ENCODE measurements at places on chromosomes 11 and 22.
A peak's percentile ranks its signal among the peaks of the same experiment; 100 is the strongest.

GRCh38 chr11:7612661-7613393 is 60.5 kb downstream of the CYB5R2 start:
- no peak for DNase-seq

DNA sequence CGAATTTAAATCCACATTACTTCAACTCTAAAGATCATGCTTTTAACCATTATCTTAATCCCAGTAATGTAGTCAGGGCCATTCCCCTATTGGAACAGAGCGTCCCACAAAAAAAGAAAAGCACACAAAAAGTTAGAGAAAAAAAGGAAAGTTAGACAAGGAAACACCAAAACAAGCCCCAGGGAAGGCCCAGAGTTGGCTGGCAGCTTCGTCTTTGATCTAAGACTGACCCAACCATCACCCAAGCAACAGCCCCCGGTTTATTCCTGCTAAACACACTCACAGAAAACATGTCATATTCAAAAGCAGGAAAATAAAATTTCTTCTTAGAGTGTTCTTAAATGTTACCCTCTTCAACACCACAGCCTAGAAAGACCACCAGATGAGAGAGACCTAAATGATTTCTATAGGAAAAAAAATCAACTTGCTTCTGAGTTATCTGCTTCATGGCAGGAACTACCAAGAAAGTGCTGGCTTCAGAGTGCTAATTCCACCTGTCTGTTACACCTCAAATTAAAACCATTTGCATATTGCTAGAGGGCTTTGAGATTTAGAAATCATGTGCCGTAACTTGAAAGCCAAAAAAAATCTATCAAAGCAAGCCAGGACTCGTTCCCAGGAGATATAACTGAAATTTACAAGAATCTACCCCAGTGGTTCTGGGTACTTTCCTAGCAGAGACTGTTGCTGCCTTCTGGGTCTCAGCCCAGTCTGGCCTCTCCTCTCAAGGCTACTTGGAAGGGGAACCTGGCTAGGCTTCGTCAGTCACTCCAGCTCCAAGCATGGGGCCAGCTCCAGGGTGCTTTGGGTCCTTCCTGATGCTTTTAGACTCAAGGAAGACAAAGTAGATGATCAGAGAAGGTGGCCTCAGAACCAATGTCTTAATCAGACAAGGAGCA is 31.2 kb downstream of the POU2AF3 start:
- DNase-seq = no peak

- peak; percentile 79 for DNase-seq
These were observed 4.9 kb upstream of the CELSR1 start for GRCh38 chr22:46542011-46542985.

DNA sequence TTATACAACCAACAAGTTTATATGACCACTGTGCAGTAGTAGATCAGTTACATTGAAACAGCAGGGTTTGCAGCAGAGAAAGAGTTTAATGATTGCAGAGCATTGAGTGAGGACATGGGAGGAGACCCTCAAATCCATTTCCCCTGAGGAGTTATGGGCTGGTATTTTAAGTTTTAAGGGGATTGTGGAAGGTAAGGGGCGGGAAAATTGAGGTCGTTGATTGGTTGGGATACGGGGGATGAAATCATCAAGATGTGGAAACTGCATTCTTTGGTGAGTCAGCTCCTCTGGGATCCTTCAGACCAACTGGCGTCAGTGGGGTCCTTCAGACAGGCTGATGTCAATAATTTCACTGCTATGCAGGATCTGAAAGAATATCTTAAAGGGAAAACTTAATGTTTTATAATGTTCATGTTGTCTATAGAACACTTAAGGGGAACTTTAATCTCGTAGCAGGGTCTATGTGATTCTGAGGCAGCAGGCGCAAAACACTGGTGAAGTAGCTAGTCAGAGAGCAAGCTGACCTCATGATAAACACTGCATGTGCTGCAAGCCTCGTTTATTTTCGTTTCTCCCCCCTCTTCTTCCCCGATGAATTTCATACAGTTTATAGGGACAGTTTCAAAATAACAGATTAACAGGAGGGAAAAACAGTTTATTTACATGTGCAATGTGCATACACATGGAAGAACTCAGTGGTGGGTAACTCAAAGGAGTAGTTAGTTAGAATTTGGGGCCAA is 17.4 kb upstream of the BACE1-AS start:
- no peak for DNase-seq

DNA sequence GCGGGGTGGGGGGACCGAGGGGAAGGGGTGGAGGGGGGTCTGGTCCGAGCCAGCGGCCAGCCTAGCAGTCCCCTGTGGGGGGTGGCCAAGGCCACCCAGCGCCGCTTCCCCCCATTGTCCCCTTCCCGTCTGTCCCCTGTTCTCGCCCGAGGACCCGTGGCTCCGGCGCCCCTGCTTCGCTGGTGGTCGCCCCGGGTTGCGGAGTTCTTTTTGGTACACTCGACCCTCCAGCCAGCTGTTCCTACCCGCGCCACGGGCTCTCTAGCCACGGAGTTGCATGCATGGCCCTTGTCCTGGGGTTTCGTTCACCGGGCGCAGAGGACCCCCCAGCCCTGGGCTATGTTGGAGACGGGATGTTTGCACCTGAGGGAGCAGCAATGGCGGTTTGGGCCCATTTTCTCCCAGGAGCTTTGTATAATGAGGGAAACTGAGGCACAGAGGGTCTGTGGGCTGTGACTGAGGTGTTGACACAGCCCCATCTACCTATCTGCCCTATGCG is 489 bp downstream of the RNF214 start:
- no peak for DNase-seq

DNA sequence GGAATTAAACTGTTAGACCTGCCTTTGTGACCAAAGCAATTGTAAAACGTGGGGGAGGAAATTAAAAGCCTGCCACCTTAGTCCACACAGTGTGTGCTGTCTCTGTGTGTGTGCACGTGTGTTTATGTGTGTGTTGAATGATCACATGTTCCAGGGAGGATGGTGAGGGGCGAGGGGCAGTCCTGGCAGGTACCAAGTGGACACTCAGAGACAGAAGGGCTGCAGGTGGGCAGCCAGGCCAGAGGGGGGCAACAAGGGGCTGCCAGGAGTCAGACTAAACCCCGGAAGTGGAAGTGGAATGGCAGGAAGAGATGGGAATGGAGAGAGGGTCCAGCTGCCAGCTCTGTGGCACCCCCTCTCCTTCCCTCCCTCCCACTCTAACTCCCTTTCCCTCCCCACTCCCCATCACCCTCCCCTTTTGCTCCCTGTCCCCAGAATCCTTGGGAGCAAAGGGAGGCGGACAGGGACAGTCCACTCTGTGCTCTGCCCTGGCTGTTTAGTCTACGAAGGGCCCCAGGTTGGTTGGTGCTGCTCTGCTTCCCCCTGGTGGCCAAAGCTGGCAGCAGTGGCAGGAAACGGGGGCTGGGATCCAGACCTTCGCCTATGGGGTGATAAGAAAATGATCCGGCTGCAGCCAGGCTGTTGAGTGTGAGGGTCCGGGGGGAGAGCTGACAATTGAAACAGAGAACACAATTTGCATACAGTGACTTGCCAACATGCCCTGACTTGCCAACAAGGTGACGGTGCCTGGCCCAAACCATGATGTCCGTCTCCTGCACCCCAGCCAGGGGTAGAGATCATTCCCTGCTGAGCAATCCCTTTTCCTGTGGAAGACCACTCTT is 24.4 kb downstream of the P2RY2 start:
- peak; percentile 56 for DNase-seq

GRCh38 chr11:102279641-102280170 is 37.6 kb upstream of the BIRC3 start:
- DNase-seq = no peak

GRCh38 chr11:125136001-125136400 is 24.6 kb upstream of the TMEM218 start:
- DNase-seq = no peak

GRCh38 chr11:115132436-115133228 is 371.6 kb downstream of the CADM1 start:
- no peak for DNase-seq

DNA sequence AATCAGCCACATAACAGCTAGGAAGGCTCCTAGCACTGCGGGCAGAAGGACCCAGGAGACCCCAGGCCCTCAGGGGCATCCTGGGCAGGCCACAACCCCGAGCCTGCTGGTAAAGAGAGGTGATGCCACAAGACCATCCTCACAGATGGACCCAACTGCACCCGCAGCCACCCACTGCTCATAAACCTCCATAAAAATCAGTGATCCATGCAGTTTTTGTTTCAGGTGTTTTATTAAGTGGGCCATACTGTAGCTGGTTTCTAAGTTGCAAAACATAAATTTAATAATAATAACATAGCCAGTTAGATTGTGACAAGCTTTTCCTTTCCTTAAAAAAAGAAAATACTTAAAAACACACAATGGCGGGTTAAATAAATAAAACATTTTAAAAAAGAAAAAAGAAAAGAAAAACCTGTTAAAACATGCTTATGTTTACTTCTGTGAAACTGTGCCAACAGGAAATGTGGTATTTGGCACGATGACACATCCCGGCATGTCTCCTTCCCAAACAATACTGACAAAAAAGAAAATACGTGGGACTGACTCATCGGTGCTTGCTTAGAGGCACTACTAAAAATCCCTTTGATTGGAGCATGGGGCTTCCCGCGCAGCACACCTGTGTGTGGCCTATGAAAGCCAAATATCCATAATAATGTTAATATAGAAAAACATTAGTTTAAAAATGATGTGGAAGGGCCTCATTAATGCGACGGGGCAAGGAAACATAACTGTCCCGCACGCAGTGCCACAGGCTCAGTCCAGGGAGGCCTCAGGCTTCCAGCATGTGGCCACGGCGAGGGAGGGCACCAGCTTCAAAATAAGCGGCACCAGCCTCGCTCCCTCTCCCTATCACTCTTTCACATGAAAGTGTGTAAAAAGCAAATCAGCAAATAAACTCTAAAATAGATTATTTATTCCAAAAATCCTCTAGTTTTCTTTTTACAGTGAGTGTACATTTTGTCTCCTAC is 47.5 kb upstream of the SCUBE2 start:
- peak; percentile 56 for DNase-seq

- no peak for DNase-seq
These were observed 563.0 kb downstream of the MIAT start for GRCh38 chr22:27220339-27220738.

- peak; percentile 70 for DNase-seq
These were observed 27.6 kb upstream of the HMOX1 start for GRCh38 chr22:35353318-35353717.

DNA sequence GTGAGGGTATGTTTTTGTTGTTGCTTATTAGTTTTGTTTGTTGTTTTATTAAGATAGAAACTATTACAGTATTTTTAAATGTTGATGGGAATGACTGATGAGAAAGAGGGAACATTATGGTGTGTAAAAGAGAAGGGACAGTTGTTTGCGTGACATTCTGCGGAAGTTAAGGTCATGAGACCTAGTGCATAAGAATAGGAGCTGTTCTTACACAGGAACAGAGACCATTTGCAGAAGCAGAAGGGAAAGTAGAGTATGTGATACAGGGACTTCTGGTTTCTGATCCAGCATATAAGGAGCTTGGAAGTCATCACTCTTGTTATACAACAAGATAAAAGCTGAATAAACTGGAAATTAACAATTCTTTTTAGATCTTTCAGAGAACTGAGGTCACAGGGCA is 299.2 kb upstream of the API5 start:
- DNase-seq = no peak

GRCh38 chr11:110076371-110076965 is 16.7 kb upstream of the ZC3H12C start:
- no peak for DNase-seq

DNA sequence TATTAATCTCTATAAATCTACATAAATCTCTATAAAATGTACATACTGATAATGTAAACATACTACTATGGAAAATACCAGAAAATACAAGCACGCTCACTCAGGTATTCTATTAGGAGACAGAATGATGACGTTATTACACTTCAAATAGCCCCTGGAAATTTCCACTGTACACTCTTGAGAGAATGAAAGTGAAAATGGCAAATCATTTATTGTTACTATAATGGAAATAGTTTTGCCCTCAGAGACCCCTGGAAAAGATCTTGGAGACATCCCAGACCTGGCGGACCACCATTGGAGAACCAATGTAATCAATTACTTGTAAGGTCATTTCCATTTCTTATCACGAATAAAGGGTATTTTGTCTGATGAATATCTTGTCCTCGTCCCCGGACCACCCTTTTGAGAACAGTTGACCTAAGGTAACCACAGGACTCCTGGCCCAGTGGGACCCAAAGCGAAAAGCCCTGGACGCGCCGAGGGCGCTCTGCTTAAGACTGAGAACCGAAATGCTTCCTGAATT is 509 bp upstream of the PRRG4 start:
- DNase-seq = peak; percentile 56

- no peak for DNase-seq
These were observed 28.3 kb downstream of the NADSYN1 start for GRCh38 chr11:71481101-71481960.

DNA sequence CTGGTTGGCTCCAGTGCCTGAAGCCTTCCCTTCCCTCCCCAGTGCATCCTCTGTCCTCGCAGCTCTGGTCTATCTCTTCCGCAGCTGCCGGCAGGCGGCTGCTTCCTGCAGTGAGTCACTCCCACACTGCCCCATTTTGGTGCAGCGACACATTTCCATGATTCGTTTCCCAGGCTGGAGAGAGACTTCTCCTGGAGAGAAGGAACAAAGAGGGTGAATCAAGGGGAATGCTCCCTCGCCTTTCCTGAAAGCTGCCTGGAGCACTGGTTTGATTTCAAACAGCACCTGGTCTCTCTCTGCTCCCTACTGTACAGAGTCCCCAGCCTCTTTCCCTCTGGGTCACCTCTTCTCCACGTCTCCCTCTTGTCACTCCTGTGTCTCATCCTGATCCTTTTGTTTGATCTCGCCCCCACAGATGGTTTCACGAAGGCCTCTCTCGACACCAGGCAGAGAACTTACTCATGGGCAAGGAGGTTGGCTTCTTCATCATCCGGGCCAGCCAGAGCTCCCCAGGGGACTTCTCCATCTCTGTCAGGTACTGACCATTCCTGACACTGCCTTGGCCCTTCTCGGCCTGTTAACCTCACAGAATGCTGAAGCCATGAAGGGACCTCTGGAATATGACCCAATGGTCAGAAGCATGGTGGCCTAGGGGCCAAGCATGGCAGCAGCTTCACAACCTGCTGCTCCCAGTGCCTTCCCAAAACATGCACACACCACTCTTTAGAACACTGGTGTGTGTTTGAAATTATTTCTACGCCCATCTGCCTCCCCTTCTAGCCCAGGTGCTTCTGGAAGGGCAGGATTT is at the start of gene TMA7B:
Gene TMA7B (plus strand): TSS at position 758 of the 808 bp plus-strand sequence. CDS start 3,978 bp downstream, outside the sequence.
- DNase-seq = peak; percentile 34
